ENCODE measurements at places on chromosomes 6 and 20. TPM values are rescaled to one million over a fixed set of nuclear protein-coding genes. Genes with fewer than 3 reads are reported as not detected.

The TSPO2 gene
- not detected for polyA plus RNA-seq

The TRAPPC3L gene
- polyA plus RNA-seq = 0.30 TPM

The PGC gene
- not detected for polyA plus RNA-seq

The C4A gene
- not detected for polyA plus RNA-seq

The TMEM170B gene
- 15.2 TPM for polyA plus RNA-seq

The SGK2 gene
- polyA plus RNA-seq = not detected

The MAP7 gene
- polyA plus RNA-seq = 5.3 TPM

The GNRH2 gene
- polyA plus RNA-seq = not detected

The TP53TG5 gene
- 3.8 TPM for polyA plus RNA-seq

The DCDC2 gene
- polyA plus RNA-seq = 0.40 TPM

The GRM1 gene
- 200 TPM for polyA plus RNA-seq

The PRDM13 gene
- polyA plus RNA-seq = not detected

The DEFB127 gene
- not detected for polyA plus RNA-seq

The MAFB gene
- polyA plus RNA-seq = 1.7 TPM

The SOX18 gene
- polyA plus RNA-seq = not detected

The ARMH2 gene
- polyA plus RNA-seq = not detected

The SRPK1 gene
- 94.4 TPM for polyA plus RNA-seq

The TBC1D22B gene
- polyA plus RNA-seq = 2.0 TPM

The TOX2 gene
- not detected for polyA plus RNA-seq

The UBD gene
- not detected for polyA plus RNA-seq

The AIF1 gene
- polyA plus RNA-seq = not detected

The ZC3H12D gene
- polyA plus RNA-seq = not detected

The CNKSR3 gene
- polyA plus RNA-seq = 0.63 TPM

The CCN6 gene
- 1.5 TPM for polyA plus RNA-seq

The RHAG gene
- not detected for polyA plus RNA-seq

The RAB22A gene
- 16.2 TPM for polyA plus RNA-seq

The OPN5 gene
- polyA plus RNA-seq = 2.9 TPM

The PSORS1C1 gene
- not detected for polyA plus RNA-seq

The ZSCAN31 gene
- 2.4 TPM for polyA plus RNA-seq

The VIP gene
- polyA plus RNA-seq = not detected

The ADGRB3 gene
- 135 TPM for polyA plus RNA-seq

The RAB44 gene
- polyA plus RNA-seq = not detected

The CD83 gene
- 85.1 TPM for polyA plus RNA-seq

The ANKRD66 gene
- not detected for polyA plus RNA-seq

The CRISP2 gene
- not detected for polyA plus RNA-seq

The MYLK2 gene
- not detected for polyA plus RNA-seq

The ESR1 gene
- polyA plus RNA-seq = 0.95 TPM

The ZSCAN23 gene
- 1.2 TPM for polyA plus RNA-seq

The SSTR4 gene
- not detected for polyA plus RNA-seq

The FOXP4 gene
- polyA plus RNA-seq = 6.0 TPM

The ATRN gene
- polyA plus RNA-seq = 14.0 TPM

The BIRC7 gene
- polyA plus RNA-seq = not detected

The RSPH9 gene
- not detected for polyA plus RNA-seq

The UNC5CL gene
- polyA plus RNA-seq = not detected

The OR2H2 gene
- 14.3 TPM for polyA plus RNA-seq

The OR2W1 gene
- polyA plus RNA-seq = not detected

The KCNK15 gene
- 2.7 TPM for polyA plus RNA-seq

The SUMO4 gene
- polyA plus RNA-seq = 2.7 TPM

The SLC17A2 gene
- not detected for polyA plus RNA-seq

The HMGCLL1 gene
- polyA plus RNA-seq = 13.6 TPM

The ASIP gene
- polyA plus RNA-seq = not detected

The NDUFAF4 gene
- 978 TPM for polyA plus RNA-seq
